ENCODE measurements at places on chromosomes 2 and 18.

GRCh38 chr2:113876503-113877387 lies 13.1 kb upstream of the ACTR3 start:
- no peak for DNase-seq

- no peak for DNase-seq
Observed at GRCh38 chr2:11056614-11057013, 98.7 kb upstream of the SLC66A3 start.

DNA sequence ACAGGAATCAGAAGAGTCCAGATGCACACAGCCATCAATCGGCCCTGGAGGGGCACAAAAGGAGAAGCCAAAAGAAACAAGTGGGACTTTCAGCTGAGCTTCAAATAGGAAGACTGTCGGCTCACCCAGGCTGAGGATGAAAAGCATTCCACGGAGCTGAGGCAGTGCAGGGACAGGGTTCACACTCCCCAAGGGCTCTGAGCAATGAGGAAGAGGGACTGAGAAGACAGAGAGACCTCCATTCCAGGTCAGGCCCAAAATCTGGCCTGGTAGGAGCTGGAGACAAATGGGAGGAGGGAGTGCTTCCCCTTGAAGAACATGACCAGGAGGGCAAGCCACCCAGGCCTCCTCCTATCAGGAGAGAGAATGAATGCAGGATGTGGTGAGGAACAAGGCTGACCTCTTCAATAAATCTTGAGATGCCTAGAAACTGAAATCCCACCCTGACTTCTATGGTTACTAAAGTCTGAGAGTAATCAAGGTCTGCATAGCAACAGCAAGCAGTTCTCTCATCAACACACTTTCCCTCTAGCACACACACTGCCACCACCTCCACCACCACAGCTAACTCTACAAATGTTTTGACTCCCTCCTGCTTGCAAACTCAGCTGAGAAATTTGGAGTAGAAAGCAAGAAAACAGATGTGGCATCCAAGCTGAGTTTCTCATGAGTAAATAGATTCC lies 434.4 kb downstream of the TNS1 start:
- DNase-seq, result no peak

- DNase-seq, result no peak
Observed at GRCh38 chr2:30368258-30368657, 78.8 kb upstream of the LCLAT1 start.

- DNase-seq, result no peak
Observed at GRCh38 chr2:28613633-28614501, 118.0 kb downstream of the PLB1 start.

DNA sequence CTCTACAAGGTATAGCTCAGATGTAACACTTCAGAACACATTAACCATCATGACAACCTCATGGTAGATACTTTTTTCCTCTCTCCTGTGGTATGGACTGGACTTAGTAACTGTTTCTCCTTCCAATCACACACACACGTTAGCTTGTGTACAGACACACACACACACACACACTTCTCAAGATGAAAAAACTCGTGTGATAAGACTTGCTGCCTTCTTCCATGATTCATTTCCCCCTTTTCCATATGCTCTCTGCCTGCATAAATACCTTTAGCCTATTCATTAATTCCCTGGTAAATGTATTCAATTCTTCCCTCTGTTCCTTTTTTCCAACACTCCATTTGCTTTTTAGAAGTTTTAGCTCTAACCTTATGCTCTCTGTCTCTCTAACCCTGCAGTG lies 118.9 kb upstream of the TANK start:
- DNase-seq, result no peak

GRCh38 chr2:120442923-120443571 lies 97.1 kb downstream of the INHBB start:
- no peak for DNase-seq

- DNase-seq, result no peak
Observed at GRCh38 chr2:237464757-237465391, 22.2 kb upstream of the MLPH start.

GRCh38 chr2:172931918-172932520 lies 143.6 kb upstream of the MAP3K20 start:
- DNase-seq, result peak; percentile 39

GRCh38 chr2:108594132-108594981 lies 60.1 kb downstream of the LIMS1 start:
- DNase-seq, result no peak

DNA sequence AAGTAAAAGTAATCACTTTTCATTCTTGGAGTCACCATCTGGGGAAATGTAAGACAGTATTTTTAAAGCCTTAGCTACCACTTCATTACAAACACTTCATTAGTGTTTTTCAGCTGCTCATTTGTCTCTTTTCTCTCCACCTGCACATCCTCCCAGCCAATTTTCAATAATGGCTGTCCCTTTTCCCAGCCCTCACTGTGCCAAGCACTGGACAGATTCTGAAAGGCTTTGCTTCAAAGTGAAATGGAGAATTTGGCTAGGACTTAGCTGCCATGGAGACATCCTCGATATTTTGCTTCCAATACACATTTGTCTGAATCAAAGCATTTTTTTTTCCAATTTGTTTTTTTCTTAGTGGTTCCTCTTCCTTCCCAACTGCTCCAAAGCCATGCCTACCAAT lies 272.4 kb upstream of the NRXN1 start:
- no peak for DNase-seq

DNA sequence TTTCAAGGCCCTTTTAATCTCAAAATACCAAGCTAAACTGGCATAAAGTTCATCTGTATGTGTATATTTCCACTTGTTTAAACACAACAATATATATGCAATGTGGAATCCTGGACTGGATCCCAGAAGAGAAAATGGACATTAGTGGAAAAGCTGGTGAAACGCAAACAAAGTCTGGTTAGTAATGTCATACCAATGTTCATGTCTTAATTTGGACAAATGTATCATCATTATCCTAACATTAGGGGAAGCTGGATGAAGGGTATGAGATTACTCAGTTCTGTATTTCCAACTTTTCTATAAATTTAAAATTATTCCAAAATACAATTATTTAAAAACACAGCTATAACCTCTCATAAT lies 3.8 kb downstream of the SP3 start:
- no peak for DNase-seq

- no peak for DNase-seq
Observed at GRCh38 chr2:144099780-144100377, 420.0 kb downstream of the ZEB2 start.

DNA sequence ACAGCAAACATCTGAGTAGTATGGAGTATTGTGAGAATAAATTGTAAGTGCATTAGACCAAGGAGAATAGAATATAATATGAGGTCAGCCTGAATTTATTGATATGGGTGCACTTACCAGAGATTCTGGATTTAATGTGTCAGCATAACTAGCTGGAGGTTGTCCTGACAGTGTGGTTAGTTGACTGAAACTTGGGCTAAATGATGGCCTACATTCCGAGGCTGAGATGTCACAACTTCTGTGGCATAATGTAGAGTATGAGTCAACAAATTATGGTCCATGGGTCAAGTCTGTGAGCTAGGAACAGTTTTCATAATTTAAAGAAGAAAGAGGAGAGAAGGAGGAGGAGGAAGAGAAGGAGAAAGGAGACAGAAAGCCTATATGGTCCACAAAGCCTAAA lies 127.6 kb downstream of the QPCT start:
- DNase-seq, result no peak

- no peak for DNase-seq
Observed at GRCh38 chr2:138210487-138210886, 246.2 kb downstream of the HNMT start.

DNA sequence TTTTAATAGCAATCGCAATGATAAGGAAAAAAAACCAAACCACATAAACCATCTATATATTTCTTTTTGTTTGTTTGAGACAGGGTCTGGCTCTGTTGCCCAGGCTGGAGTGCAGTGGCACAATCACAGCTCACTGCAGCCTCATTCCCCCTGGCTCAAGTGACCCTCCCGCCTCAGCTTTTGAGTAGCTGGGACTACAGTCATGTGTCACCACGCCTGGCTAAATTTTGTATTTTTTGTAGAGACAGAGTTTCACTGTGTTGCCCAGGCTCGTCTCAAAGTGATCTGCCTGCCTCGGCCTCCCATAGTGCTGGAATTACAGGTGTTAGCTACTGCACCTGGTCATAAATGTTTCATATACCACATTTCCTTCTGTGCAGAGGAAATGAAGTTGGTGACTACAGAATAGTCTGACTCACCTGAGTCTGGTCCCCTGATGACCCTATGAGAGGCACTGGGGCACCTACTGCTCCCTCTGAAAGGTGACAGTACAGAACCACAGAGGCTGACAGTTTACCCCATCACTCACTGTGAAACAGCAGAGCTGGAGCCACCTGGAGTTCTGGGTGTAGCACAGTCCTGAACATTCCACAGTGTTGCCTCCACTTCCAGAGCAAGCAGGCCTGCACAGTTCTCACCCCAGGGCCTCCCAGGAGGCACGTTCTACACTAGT lies 183.7 kb upstream of the PXDN start:
- no peak for DNase-seq

- no peak for DNase-seq
Observed at GRCh38 chr2:26574066-26574899, 66.9 kb downstream of the CIB4 start.

- no peak for DNase-seq
Observed at GRCh38 chr2:233346930-233347329, 7.4 kb upstream of the DGKD start.

- DNase-seq, result no peak
Observed at GRCh38 chr2:85702800-85703199, 8.6 kb downstream of the GNLY start.

DNA sequence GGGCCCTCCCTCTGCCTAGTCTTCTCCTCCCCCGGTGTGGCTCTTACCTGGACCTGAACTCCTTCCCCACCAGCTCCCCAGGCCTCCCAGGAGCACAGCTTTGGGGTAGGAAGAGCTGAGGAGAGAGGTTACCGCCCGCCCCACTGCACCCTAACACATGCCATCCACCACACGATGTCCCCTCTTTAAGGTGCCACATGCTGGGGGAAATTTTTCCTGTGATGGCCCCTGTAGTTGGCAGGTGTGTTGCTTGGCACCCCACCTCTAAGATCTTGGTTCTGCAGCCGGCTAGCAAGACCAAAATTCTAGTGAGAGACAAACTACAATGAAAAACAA lies 6.9 kb upstream of the TEX261 start:
- no peak for DNase-seq

GRCh38 chr2:191637182-191638078 lies 40.5 kb upstream of the NABP1 start:
- no peak for DNase-seq

DNA sequence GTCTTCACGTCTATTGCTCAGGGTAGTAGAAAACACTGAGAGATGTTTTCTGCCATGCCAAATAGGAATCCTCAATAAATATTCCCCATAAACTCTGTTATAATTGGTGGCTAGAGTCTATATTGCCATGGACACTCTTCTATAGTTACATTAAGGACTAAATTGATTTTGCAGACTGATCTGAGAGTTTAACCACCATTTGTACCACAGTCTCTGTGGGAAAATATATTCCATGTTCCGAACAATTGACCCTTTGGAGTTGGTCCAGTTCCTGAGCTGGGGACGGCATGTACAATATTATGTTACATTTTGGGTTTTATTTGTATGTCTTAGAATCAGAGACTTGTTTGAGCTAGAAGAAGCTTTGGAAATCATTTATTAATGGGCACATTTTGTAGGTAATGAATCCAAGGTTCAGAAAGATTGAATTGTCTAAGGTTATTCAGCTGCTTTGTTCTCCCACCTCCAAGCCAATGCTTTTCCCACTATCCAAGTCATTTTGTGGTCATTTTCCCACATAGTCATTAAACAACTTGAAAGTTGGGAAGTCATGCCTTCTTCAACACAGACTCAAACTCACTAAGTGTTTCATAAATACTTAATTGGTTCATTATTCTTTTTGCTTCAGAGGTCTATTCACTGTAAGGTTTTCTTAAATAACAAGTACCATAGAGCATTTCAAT lies 5.1 kb upstream of the PPP1CB start:
- DNase-seq, result no peak

DNA sequence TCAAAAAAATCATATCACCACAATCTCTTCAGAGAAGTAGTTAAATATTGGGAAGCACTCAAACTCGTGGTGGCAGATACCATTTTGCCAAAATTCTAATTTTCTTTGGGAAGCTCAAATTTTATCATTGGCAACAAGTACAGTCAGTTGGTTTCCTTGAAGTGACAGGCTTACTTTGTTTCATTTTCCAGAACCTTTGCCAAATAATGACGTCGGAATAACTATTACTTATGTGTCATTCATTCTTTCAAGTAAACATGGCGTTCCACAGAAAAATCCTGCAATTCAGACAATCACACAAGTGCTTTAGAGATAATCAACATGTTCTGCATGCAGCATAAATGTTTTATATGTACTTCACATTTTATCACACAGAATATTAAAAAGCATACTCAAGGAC lies 5.4 kb downstream of the TTLL4 start:
- no peak for DNase-seq

DNA sequence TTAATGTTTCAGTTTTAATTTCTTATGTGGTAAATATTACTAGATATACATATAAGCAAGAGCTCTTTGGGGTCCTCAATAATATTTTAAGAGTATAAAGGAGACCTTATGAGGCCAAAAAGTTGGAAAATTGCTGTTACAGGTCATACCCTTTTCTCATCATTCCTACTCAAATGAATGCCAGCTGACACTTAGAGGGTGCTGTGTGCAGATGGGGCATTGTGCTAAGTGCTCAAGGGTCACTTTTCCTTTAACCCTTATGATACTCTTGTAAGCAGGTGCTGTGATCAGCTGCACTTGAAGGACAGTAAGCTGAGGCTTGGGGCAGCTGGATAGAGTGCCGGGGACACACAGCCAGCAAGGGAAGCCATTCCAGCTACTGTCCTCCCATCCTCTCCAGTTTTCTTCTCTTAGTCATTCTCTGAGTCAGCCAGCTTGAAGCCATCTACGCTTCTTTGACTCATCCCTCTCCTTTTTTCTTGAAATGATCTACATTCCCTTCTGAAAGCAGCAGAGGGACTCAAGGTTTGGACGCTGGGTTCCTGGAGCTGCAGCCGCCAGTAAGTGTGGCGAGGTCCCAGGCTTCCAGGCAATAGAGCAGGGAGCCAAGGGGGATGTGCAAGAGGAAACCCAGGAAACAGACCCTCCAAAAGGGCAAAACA lies 42.0 kb upstream of the CREB1 start:
- DNase-seq, result no peak
